Activated CD4-positive, alpha-beta T cell treated with anti-CD3 and anti-CD28 coated beads for 48 hours (primary cell): ENCODE measurements at places on chromosomes 12 and 14.

GRCh38 chr12:31796270-31796951 is 67.6 kb upstream of the AMN1 start:
- DNase-seq: no peak

- no peak for DNase-seq
Measured at GRCh38 chr14:67951529-67952135, 132.1 kb downstream of the RAD51B start.

DNA sequence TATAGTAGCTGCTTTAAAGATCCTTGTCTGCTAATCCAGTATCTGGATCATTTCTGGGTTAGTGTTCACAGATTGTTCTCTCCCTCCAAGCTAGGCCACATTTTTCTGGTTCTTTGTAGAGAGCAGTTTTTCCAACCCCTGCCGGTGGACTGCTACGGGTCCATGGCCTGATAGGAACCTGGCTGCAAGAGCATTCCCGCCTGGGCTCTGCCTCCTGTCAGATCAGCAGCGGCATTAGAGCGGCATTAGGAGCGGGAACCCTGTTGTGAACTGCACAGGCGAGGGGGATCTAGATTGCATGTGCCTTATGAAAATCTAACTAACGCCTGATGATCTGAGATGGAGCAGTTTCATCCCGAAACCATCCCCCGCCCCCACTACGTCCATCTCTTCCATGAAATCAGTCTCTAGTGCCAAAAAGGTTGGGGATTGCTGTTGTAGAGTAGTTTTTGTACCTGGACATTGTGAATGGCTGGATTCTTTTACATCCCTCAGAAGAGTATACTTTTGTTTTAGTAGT is 50.4 kb downstream of the MYRFL start:
- no peak for DNase-seq

- no peak for DNase-seq
Measured at GRCh38 chr14:60204843-60205774, 39.9 kb upstream of the DHRS7 start.

DNA sequence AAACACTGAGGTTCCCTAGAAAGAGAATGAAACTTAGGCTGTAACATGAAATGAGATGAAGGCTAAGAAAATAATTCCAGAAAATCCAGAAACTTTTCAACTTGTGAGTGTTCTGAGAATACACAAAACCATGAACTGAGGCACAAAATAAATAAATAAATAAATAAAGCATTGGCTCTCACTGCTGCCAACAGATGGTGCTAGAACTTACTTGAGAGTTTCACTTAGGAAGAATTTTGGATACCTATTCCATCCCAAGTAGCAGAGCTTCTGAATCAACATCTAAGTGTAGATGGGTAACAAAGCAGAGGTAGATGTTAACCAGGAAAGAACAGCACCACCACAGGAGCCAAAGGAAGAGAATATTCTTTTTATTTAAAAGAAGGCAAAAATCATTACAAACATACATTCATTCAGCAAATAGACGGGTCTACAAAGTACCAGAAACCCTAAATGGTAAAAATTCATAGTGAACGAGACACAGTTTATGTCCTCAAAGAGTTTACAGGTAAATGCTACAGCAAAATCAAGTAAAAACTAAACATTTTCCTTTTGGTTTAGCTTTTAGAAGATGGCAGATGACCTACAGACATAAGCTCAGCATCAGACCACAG is 16.7 kb downstream of the EPS8 start:
- no peak for DNase-seq

DNA sequence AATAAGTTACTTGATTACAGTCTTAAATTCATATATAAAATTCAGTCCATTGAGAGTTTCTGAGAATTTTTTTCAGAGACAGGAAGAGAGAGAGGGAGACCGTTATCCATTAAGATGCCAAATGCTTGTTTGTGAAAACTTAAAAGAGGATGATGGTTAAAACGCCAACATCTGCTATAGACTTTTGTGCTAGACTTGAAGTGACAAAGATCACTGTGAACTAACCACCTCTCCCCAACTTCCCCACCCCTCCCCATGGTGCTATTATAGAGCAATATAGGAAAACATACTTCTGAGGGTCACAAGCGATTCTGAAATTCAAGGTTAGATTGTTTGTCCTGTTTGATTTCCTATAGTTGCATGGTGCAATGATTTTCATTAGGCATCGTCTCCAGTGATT is 440.8 kb downstream of the RMST start:
- DNase-seq: no peak

DNA sequence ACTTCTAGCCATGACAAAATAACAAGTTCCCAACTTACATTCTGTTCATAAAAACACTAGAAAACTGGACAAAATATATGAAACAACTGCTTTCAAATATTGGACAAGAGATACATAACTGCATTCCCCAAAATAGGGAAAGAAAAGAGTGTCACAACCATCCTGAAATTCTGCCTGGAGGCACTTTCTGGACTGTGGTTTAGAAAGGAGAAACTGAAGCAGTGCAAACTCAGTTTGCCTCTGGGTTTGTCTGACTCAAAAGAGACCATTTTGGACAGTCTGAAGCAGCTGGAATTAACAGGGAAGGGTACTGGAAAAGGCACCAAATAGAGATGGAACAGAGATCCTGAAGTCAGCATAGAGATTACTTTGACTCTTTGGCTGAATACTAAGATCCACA is 11.3 kb upstream of the SYT1 start:
- no peak for DNase-seq

- no peak for DNase-seq
Measured at GRCh38 chr14:56194042-56194441, 75.8 kb downstream of the PELI2 start.

GRCh38 chr12:113170926-113171325 is 14.4 kb downstream of the DDX54 start:
- no peak for DNase-seq

- no peak for DNase-seq
Measured at GRCh38 chr14:75223664-75224154, 47.3 kb upstream of the TMED10 start.

DNA sequence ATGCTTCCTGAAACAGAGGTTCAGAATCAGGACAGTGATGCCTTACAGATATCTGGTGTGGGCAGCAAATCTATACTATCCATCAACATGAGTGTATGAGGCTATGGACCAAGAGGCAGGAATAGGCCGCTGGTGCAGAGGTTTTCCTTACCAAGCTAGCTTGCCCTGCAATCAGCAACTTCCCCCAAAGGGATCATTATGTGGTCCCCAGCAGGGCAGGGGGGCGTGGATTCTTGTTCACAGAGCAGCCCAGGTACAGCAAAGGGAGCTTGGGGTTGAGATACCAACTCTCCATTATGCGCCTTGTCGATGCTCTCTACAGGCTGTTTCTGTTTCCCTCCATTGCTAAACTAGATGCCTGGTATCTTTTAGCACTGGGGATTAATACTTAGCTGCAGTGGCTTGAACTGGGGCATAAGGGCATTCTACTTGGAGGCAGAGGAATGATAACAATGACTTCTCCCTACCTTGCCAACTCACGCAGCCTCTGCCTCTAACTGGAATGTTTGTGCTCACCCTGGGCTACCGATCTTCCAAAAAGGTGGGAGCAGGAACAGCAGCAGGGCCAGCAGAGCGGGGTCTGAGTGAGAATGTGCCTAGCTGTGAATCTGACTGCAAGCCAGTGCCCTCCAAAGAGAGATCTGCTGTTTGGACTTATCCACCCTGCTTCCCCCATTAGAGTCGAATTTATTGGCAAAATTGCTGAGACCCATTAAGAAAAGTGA is 10.3 kb upstream of the KRT1 start:
- no peak for DNase-seq

GRCh38 chr14:102442241-102443211 is 67.0 kb downstream of the ANKRD9 start:
- DNase-seq: no peak

- DNase-seq: no peak
Measured at GRCh38 chr14:36221112-36221511, 44.6 kb upstream of the PTCSC3 start.

- no peak for DNase-seq
Measured at GRCh38 chr12:23039834-23040233, 414.9 kb downstream of the ETNK1 start.

GRCh38 chr14:97902630-97903029 is 1105.4 kb downstream of the VRK1 start:
- no peak for DNase-seq

GRCh38 chr12:27940756-27941402 is 31.7 kb downstream of the PTHLH start:
- DNase-seq: peak; percentile 86

GRCh38 chr14:54804538-54805041 is 98.0 kb downstream of the GCH1 start:
- no peak for DNase-seq

- no peak for DNase-seq
Measured at GRCh38 chr12:81261508-81262207, 183.8 kb downstream of the ACSS3 start.

GRCh38 chr12:128920468-128920867 is 67.2 kb downstream of the GLT1D1 start:
- DNase-seq: no peak
